EL (cell line): ENCODE measurements at places on chromosomes 7 and 10.

DNA sequence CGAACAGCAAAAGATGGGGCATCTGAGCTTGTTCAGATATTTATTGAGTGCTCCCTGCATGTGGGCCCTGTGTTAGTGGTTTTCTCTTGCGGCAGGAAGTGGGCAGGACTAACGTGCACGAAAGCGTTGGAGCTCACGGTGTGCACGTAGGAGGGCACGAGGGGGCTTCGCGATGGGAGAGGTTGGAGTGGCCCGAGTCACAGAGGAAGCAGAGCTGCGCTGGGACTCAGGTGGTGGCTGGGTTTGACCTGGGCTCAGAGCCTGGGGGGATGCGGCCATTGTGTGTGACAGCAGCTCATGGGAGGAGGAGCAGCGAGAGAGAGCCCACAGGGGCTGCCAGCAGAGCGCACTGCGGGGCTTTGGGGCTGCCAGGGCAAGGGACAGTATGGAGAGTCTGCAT lies 7.7 kb downstream of the ZSCAN25 start:
- DNase-seq = no peak

DNA sequence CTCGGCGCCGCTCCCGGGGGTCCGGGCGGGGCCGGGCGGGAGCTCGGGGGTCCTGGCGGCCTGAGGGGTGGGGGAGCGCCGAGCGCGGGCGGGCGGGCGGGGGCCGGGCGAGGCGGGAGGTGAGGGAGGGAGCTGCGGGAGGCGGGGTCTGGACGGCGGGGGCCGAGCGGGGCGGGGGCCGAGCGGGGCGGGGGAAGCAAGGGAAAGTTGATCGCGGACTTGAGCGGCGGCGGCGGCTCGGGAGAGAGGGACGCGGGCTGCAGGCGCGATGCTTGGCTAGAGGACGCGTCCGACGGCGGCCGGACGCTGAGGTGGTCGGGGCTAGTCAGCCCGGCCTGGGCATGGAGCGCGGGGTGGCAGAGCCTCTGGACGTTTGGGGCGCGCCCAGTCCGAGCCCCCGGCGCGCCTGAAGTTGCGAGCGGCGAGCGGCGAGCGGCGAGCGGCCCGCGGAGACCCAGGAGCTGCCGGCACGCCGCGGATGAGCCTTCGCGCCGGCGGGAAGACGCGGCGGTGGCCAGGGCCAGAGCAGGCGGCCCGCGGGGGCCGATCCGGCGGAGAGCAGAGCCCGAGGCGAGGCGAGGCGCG lies at the start of gene CDH23:
Gene CDH23 (plus strand): TSS at position 210 of the 585 bp plus-strand sequence. CDS start 42,912 bp downstream, outside the sequence.
- DNase-seq = no peak

DNA sequence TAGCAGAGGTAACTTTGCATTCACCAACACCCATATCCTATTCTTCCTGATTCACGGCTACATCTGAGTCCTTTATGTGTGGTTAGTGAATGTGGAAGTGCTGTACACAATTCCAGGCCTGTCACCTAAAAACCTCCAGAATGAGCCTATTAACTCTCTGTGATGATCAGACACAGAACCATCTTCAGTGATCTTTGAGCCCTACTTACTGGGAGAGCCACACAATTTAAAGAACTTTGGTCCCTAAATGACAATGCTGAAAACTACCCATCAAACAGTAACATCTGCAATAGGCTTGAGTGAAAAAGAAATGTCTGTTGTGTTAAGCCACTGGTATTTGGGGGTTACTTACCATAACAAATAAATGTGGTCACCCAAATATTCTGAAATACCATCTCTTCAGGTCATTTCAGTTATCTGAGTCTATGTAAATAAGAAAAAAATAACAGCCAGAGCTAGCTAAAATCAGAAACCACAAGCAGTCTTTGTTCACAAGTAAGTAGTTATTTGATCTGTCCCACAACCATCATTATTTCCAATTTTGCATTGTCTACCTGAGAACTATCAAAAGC lies 145.7 kb downstream of the HGF start:
- peak; percentile 20 for DNase-seq

GRCh38 chr10:6892864-6893263 lies 312.8 kb upstream of the PRKCQ start:
- no peak for DNase-seq

GRCh38 chr7:31910191-31910590 lies 160.0 kb downstream of the PDE1C start:
- no peak for DNase-seq

- DNase-seq = no peak
Measured at GRCh38 chr10:75180592-75180991, 30.0 kb upstream of the VDAC2 start.

DNA sequence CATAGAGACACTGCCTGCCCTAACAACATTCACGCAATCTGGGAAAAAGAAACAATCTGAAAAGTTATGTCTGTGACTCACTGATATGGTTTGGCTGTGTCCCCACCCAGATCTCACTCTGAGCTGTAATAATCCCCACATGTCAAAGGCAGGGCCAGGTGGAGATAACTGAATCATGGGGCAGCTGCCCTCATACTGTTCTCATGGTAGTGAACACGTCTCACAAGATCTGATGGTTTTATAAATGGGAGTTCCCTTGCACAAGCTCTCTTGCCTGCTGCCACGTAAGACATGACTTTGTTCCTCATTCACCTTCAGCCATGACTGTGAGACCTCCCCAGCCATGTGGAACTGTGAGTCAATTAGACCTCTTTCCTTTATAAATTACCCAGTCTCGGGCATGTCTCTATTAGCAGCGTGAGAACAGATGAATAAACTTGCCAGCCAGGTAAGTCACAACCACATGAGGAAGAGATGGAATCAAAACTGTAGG lies 341.5 kb upstream of the AOAH start:
- no peak for DNase-seq

GRCh38 chr7:150388306-150388705 lies 9.2 kb downstream of the ZNF775 start:
- DNase-seq = no peak

GRCh38 chr7:152913492-152913891 lies 153.9 kb downstream of the ACTR3B start:
- DNase-seq = no peak

DNA sequence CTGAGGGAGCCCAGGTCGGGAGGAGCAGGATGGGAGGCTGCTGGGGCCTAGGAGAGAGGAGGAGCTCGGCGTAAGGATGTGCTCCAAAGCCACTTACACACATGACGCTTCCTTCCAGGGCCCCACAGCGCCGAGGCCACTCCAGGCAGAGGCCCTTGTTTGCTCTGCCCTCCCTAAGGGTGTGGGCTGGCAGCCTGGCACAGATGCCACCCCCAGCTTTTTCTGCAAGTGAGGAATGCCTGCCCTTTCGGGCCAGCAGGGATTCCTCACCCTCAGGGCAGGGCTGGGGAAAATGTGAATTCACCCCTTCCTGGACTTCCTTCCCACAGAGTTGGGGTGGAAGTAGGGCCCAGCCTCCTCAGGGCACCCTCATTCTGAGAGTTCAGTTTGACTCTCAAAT lies 5.6 kb upstream of the AQP1 start:
- DNase-seq = peak; percentile 32

GRCh38 chr10:79320316-79320715 lies 27.0 kb upstream of the PPIF start:
- no peak for DNase-seq

- peak; percentile 15 for DNase-seq
Measured at GRCh38 chr10:65571011-65571570, 1354.7 kb upstream of the LRRTM3 start.

DNA sequence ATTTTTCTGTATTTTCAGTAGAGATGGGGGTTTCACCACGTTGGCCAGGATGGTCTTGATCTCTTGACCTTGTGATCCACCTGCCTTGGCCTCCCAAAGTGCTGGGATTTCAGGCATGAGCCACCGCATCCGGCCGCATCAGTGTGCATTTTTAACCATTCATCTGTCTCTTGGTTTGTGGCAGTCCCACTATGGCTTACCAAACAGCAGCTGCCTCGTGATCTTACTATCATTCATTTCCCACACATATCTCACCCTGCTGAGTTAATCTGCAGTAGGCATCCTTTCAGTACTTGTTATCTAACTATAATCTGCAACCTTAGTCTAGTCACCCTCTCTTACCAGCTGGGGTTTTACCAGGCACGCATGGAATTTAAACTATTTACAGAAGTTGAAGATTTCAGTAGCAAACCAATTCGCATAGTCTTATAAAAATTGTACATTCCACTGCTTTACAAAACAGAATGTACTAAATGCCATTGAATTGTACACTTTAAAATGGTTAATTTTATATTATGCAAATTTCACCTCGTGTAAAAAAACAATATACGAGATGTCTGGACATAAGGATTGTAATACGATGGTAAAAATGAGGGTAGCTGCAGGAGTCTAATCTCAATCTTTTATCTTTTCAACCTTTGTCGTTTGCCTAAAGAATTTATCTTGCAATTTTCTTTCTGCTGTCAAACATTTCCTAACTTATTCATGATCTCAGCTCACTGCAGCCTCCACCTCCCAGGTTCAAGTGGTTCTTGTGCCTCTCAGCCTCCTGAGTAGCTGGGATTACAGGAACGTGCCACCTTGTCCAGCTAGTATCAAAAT lies 4.6 kb upstream of the TBC1D12 start:
- DNase-seq = peak; percentile 94

DNA sequence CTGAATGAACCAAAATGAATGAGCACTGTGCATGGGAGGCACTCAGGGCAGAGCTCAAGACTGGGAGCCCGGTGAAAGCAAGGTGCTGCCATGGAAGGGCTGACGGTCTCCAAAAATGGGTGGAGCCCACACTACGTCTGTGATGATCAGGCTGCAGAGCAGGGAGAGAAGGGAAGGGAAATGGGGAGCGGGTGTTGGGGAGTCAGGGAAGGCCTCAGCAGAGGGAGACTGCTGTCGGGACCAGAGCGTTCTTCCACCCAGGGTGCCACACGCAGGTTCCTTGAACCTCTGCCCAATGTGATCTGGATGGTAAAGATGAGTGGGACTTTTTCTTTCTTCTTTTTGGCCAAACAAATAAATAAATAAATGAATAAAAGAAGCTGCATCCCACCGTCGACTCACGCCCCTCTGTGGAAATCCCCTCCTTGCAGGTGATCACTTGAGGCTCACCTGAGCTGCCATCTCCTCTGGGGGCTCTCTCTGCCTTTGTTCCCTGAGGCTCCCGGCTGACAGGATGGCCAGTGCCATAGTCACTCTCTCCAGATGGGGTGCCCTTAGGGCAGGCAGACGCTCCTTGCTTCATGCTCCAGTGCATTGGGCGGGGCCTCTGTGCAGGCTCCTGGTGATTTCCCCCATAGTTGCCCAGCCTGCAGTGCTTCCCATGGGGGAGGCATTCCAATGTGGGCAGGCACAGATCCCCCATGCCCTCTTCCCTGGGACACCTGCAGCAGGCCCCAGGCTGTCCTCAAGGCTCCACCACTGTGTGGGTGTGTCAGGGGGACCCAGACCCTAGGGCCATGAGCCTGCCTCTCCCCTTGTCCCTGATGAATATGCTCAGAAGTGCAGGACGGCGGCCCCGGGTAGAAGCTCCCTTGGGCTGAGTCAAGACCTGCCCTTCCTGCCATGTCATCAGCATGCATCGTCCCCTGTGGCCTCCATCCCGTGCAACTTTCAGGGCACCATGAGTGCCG lies 131.8 kb downstream of the PTPN20 start:
- no peak for DNase-seq

DNA sequence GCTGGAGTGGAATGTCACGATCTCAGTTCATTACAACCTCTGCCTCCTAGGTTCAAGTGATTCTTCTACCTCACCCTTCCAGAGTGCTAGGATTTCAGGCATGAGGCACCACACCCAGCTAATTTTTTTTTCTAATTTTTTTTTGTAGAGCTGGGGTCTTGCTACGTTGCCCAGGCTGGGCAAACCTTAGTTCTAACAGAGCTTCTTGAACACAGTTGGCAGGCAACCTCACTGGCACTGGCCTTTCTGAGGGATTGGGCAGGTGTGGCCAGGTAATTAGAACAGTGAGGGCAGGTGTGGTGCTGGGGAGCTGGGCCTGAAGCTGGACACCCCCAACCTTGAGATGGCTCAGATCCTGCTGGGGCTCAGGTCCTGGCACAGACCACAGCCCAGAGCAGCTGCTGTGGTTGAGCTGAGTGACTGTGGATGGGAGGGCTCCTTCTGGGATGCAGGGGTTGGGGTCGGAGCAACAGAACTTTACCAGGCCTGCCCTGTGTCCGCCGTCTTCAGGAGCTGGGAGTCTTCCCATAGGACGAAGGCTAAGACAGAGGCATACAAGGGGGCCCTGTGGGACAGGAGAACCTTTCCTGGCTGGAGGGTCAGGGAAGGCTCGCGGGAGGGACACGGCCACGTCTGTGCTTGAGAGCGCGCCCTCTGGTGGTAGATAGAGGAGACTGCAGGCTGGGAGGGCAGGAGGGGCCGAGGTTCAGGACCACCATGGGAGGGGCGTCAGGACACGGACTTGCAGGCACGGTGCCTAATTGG lies 48.2 kb downstream of the COL26A1 start:
- DNase-seq = peak; percentile 35

- no peak for DNase-seq
Measured at GRCh38 chr7:1592299-1592871, 22.6 kb upstream of the PSMG3 start.

- no peak for DNase-seq
Measured at GRCh38 chr10:14656052-14656730, 118.5 kb downstream of the FAM107B start.

DNA sequence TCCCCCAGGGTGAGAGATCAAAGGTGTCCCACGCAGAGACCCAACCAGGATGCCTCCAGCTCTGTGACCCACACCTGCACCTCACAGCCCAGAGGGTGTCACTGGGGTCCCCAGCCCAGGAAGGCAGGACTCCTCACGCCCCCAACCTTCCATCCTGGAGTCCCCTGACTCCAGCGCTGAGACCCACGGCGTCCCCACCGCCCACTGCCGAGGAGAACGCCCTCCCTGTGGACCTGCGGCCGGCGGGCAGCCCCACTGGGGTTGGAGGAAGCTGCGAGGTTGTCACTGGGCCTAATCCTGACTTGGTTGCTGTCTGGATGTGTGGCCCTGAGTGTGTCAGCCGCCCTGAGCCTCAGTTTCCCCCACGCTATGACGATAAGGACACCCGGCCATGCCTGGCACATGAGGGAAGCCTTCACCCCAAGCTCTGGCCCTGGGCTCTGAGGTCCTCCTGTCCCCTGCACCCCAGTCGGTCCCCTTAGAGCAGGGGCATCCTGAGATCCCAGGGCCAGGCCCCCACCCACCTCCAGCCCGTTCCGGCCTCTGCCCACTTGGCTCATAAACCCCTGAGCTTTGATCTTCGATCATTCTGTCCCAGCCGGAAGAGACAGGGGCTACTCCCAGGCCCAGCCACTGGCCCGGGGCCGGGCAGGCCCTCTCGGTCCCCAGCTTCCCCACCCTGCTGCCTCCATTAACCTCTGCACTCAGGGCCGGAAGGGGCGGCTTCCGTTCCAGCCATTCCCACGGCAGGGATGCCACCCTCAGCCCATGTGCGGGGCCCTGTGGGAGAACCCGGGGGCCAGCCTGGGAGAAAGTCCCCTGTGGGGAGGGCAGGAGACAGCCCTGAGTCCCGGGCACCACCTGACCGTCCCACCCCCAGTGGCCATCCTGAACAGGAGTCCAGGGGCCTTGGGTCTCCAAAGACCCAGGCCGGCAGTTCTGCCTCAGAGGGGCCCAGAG lies 113.2 kb downstream of the MICALL2 start:
- no peak for DNase-seq

DNA sequence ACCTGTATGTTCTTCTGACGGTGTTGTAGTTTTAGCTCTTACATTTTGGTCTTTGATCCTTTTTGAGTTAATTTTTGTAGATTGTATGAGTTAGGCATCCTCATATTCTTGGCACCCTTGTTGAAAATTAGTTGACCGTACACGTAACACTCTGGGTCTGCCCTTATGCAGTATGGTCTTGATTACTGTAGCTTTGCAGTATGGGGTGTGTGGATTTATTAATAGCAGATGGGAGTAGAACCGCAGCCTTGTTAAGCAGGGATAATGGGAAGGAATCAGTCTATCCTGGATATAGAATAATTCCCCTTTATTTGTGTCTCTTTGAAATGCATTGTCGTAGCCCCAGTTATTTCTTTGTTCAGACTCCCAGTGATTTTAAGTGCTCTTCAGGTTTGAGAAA lies 95.5 kb downstream of the UBE3C start:
- peak; percentile 6 for DNase-seq

- no peak for DNase-seq
Measured at GRCh38 chr10:78332012-78332411, 298.3 kb downstream of the RPS24 start.
